Astrocyte (in vitro differentiated cells and primary cell): ENCODE measurements at places on chromosomes 6 and 20.

- no peak for DNase-seq
Measured at GRCh38 chr20:8505476-8506200, 373.6 kb downstream of the PLCB1 start.

- no peak for DNase-seq
Measured at GRCh38 chr6:154791556-154792317, 58.5 kb downstream of the SCAF8 start.

DNA sequence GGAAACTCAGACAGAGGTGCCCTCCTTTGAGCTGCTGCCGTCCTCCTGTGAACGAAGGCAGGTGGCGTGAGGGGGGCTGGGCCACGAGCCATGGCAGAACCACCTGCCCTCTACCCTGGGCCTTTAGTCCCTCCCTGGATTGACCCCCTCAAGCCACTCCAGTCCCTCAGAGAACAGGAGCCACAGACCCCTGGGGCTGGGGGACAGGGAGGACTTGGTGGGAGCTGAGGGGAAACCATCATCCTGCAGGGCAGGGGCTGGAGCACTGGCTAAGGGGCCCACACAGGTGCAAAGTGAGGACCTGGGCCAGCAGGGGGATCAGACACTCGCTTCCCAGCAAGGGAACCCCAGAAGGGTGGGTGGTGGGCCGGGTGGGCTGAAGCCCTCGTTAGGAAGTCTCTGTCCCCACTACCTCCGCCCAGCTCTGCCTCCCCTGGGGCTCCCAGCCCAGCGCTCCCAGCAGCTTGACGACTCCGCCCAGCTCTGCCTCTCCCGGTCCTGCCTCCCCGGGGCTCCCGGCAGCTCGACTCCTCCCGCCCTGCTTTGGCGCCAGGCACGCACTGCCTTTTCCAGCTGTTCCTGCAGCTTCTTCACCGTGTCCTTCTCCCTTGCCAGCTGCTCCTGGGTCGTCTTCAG, 44.4 kb downstream of the DSTN start:
- no peak for DNase-seq

DNA sequence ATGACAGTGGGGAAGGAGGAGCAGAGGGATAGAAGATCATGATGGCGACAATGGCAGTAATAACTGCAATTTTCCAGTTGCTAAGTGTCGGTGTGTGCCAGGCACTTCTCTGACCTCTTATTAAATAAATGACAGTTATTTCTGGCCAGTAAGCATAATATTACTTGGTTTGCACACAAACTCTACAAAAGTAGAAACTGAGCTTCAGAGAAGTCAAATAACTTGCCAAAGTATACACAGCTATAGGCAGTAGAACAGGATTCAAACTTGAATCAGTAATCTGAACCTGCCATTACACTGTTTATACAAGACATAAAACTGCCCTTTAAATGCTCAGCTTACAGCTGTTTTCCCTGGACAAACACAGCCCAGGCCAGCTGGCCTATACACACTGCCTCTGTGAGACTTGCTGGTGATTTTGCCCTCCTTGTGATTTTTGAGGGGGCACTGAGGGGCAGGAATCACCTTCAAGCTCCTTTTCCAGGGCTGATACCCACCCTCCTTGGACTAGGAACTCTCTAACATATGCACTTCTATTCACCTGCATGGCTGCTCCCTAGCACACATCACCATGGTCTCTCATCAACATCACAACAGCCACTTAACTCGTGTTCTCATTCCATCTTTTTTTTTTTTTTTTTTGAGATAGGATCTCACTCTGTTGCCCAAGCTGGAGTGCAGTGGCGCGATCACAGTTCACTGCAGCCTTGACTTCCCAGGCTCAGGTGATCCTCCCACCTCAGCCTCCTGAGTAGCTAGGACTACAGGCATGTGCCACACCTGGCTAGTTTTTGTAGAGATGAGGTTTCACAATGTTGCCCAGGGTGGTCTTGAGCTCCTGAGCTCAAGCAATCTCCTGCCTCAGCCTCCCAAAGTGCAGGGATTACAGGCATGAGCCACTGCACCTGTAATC, 63.6 kb downstream of the SLC23A2 start:
- DNase-seq = no peak

GRCh38 chr6:106249658-106250057, 75.9 kb downstream of the ATG5 start:
- DNase-seq = no peak

- DNase-seq = no peak
Measured at GRCh38 chr20:6819599-6819998, 52.1 kb downstream of the BMP2 start.

GRCh38 chr6:88483424-88483823, 317.3 kb upstream of the CNR1 start:
- no peak for DNase-seq

DNA sequence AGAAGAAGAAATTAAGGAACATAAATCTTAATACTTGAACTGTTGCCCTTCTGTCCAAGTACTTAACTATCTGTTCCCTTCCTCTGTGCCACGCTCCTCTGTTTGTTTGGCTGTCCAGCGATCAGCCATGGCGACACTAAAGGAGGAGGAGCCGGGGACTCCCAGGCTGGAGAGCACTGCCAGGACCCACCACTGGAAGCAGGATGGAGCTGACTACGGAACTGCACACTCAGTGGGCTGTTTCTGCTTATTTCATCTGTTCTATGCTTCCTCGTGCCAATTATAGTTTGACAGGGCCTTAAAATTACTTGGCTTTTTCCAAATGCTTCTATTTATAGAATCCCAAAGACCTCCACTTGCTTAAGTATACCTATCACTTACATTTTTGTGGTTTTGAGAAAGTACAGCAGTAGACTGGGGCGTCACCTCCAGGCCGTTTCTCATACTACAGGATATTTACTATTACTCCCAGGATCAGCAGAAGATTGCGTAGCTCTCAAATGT, 17.1 kb downstream of the IRF4 start:
- peak; percentile 16 for DNase-seq
